ENCODE measurements at places on chromosomes 7 and 10.

DNA sequence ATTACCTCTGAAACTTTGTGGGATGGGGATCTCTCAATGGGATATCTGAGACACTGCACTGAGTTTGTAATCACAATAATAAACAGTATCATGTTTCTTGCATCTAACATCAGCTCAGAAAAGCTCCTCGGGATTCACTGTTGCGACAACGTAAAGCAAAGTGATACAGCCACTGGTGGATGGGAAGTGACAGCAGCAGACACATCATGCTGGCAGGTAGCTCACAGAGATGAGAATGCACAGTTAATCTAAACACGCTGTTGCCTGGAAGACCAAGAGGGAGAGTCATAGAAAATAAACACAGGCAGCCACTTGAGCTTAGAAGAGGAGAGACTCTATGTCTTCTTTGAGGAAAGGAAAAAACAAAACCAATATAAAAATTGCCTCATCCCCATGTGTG is 513.8 kb downstream of the MAGI2 start:
- no peak for DNase-seq

GRCh38 chr10:35398355-35398754 is 62.0 kb downstream of the CCNY start:
- no peak for DNase-seq

DNA sequence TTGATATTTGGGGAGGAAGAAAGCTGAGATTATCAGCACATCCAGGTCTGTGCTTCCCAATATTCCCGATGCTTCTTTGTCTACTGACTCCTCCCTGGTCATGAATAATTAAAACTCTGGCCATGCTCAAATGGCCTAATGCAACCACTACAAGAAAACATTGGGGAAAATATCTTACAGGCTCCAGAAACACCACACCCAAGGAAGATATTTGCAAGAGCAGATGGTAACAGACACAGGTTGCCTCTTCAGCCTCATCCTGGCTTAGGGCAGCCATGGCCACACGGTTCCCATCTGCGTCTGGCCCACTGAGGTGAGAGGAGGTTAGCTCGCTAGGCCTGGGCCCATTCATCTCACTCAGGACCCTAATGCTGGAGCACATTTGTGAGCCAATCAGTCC is 108.4 kb upstream of the SDK1 start:
- no peak for DNase-seq

DNA sequence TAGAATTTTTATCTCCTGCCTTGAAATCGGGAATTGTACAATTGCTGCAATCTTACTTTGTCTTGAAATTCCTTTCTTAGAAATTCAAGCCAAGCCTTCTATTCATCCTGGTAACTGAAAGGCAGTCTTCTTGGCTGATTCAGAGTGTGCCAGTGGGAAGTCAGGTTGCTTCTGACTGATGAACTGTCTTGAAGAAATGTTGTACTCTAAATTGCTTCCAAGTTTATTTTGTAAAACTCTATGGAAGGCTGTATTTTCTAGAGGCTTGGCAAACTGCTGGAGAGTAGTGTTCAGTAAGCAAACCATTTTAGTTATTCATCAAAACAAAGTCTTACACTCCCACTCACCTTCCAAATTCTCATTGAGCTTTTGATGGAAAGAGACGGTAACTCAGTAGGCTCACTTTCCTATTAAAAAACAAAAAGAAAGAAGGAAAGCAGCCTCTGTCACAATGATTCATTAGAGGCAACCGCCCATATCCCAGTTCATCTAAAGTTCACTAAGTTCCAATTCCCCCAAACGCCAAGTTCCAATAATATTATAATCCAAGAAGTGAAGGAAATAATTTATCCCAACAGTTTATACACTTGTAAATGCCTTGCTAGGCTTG is 187.9 kb upstream of the MALRD1 start:
- DNase-seq, result no peak

GRCh38 chr10:57983281-57983791 is 284.4 kb downstream of the IPMK start:
- DNase-seq, result no peak

- no peak for DNase-seq
Measured at GRCh38 chr10:6446711-6447110, 133.4 kb downstream of the PRKCQ start.

GRCh38 chr10:110170142-110170971 is 37.0 kb upstream of the MXI1 start:
- DNase-seq, result no peak

DNA sequence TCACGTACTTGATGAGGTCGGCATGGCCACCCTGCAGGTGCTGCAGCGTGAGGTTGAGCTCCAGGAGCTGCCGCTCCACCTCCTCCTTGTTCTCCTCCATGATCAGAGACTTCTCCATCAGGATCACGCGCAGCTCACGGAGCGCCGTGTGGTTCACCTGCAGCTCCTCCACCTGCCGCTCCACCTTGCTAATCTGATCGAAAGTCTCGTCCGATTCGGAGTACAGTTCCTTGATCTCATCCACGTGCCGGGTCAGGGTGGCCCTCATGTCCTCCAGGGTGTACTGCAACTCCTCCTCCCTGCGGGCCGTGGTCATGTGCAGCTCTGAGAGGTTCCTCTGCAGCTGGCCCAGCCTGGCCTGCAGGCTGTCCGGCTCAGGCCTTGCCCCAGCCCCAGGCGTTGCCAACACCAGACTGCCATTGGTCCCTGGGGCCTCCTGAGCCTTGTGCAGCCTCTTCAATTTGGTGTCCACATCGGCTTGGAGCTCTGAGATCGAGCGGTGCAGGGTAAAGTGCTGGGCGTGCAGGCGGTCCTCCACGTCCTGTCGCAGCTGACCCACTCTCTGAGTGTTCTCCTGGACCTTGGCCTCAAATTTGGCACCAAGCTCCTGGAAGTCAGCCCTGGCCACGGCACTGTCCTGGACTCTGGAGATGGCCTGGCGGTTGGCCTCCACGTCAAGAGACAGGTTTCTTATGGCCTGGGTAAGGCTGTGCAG is 13.9 kb downstream of the MMRN2 start:
- no peak for DNase-seq

DNA sequence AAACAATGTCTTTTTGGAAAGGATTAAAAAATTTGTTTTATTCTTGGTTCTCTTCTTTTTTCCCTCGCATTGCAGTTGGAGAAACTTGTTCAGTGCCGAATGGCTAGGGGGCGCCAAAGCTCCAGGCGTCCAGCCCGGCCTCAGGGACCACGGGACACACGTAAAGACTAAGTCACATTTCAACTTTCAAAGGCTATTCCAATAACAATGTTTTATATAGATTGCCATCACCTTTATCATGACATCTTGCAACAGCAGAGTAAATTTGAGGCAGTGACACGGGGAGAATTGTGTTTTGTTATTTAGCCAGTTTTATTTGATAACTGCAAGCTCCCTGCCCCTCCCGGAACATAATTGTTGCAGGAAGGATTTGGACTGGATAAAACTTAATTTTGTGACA is 2.2 kb upstream of the IGFBP3 start:
- peak; percentile 75 for DNase-seq

- DNase-seq, result no peak
Measured at GRCh38 chr10:129656642-129657041, 189.6 kb downstream of the MGMT start.

Measured in fibroblast of skin of back (primary cell).